ENCODE measurements at places on chromosomes 6 and 20.

DNA sequence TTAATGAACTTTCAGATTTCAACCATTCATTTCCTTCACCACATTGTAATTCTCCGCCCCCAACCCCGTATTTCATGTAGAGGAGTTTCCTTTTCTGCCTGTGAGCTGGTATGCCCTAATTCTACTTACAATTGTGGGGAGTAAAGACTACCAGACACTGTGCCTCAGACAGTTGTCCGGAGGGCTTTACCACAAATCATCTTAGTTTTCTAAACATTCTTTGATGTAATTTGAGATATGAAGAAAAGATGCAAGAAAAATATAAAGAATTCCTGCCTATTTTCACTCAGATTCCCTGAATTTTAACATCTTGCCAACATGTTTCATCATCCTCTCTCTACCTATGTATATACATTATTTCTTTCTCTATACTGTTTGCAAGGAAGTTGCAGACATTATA lies 28.3 kb upstream of the LOC128125822 start:
- DNase-seq, result no peak

DNA sequence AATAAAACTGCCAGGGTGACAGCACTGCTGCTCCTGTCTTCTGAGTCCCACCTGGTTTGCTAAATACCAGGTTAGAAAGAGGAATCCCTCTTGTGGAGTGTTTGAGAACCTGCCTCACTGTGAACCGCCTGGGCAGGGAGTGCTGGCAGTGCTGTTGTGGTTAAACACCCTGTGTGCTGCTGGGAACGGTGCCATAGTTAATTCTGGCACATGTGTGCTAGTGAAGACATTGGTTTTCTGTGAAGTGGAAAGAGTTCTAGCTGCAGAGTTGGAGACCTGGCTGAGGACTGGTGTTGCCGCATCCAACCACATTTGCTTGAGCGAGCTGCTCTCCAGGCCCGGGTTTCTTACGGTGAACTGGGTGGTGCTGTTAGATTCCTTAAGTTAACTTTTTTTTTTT lies 72.7 kb downstream of the IGF2R start:
- DNase-seq, result no peak

GRCh38 chr6:37503309-37503965 lies 3.7 kb upstream of the CCDC167 start:
- DNase-seq, result no peak

- no peak for DNase-seq
These were observed 66.2 kb upstream of the SLC22A1 start for GRCh38 chr6:160055378-160055777.

DNA sequence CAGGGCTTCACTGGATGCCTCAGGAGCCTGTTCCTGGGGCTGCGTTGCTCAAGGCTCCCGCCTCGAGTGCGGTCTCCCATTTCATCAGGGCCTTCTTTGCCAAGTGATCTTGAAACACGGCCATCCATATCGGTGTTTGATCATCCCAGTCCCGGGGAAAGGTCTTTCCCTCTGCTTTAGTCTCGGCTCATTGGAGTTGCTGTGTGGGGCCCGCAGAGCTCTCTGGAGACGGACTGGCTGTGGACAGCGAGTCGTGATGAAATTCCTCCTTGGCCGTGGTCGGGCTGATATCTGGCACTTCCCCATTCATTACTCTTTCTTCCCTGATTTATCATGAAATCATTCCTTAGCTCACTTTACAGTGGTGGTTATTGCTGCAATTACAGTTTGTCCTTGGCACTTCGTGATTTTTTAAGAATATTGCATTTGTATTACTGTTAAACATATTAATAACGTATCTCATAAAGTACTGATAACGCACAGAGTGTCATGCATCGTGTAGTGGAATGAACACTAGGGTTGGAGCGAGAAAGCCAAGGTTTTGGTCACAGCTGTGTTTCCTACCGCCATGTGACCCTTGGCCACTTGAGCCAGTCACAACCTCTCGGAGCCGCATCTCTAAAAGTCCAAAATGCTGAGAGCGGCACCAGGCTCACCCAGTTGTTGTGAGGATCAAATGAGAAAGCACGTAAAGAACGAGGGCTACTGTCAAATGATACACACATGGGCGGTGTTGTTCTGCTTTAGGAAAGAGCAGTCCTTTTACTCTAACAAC lies 71.8 kb downstream of the MTHFD1L start:
- no peak for DNase-seq

DNA sequence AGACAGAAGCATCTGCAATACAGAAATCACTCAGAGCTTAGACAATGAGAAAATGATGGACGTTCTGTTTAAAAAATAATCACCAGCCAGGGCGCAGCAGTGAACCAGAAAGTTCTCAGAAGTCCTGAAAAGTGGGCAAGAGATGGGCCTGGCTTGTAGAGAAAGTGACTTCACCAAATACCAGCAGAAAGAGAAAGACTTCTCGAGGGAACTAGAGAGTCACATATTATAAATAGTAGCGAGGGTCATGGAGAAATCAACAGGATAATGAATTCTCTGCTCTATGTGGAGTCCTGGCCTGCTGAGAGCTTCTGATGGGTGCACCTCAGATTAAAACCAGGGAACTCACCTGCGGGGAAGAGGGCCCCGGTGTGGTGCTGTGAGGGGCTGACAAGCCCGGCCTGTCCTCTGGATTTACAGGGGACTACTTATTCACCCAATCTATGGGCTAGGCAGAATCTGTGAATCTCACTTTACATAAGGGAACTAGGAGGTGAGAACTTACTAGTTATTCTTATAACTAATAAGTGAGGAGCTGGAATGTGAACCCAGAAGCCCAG lies 5.6 kb upstream of the RAMACL start:
- DNase-seq, result no peak

GRCh38 chr20:52405986-52406385 lies 214.4 kb upstream of the ZFP64 start:
- no peak for DNase-seq

DNA sequence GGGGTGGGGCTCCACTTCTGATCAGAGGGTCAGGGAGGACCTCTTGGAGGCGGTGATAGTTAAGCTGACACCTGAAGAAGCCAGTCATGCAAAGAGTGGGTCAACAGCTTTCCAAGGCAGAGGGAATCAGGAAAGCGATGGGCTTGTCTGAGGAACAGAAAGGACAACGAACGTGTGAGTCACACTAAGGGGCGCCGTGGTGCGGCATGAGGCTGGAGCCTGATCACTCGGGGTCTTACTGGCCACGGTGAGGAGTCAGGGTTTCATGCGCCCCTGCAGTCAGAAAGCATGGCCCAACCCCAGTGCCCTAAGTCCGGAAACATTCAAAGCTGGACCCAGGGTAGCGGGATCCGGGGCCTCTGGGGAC lies 50.6 kb upstream of the SLC32A1 start:
- no peak for DNase-seq

Data from activated CD4-positive, alpha-beta T cell treated with anti-CD3 and anti-CD28 coated beads, Interleukin-2, amount 50 U/mL, for 48 hours (primary cell).